ENCODE measurements at places on chromosomes 4 and X.

GRCh38 chrX:22345884-22346283 is 73.2 kb downstream of the CBLL2 start:
- DNase-seq, result no peak

DNA sequence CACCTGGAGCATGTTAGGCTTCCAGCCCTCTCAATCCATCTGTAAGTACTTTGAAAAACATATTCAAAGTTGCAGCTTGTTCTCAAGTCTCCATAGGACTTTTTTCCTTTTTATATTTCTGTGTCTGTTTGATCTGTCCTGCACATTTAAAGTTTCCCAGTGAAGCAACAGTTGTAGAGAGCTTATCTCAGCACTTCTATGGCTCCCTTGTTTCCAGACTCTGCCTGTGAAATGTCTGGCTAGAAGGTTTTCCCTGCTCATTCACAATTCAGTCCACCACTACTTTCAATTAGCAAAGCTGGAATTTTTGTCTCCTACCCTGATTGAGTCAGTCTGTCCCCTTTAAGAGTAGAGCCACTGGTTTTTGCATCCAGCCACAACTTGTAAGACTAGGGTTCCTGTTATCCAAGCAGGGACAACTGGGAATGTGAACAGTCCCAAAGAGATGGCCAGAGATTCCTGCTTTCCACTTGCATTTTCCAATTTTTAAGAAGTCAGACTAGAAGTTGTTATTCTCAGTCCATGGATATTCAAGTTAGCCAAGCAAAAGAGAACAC is 116.1 kb downstream of the GASK1B start:
- DNase-seq, result no peak

- DNase-seq, result no peak
Measured at GRCh38 chr4:54517781-54518444, 139.8 kb upstream of the KIT start.

- DNase-seq, result no peak
Measured at GRCh38 chr4:83272900-83273299, 11.7 kb downstream of the COQ2 start.

- no peak for DNase-seq
Measured at GRCh38 chr4:21885241-21885640, 63.3 kb downstream of the KCNIP4 start.
